ENCODE measurements at places on chromosomes 2 and 18.

DNA sequence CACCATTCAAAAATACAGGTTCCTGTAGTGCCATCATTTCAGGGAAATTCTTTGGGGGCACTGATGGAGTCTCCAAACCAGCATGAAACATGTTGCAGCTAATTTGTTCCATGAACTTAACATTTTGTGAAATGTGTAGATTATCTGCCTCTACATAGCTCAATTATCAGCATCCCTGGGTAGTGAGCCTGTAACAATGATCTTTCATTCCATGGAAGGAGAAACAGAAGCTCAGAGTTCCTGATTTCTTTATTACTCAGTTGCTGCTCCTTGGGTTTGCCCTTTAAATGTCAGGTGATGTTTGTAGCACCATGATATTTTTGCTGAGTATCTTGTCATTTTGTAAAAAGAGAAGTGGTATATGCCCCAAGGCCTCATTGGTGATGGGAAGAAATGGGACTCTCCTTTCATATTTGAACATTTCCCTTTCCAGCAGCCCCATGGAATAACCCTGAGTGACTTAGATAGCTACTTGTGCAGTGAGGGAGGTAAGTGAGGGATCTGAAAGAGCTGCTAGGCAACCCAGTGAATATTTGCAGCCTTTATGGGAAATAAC is 146.9 kb downstream of the CERS6 start:
- no peak for DNase-seq

DNA sequence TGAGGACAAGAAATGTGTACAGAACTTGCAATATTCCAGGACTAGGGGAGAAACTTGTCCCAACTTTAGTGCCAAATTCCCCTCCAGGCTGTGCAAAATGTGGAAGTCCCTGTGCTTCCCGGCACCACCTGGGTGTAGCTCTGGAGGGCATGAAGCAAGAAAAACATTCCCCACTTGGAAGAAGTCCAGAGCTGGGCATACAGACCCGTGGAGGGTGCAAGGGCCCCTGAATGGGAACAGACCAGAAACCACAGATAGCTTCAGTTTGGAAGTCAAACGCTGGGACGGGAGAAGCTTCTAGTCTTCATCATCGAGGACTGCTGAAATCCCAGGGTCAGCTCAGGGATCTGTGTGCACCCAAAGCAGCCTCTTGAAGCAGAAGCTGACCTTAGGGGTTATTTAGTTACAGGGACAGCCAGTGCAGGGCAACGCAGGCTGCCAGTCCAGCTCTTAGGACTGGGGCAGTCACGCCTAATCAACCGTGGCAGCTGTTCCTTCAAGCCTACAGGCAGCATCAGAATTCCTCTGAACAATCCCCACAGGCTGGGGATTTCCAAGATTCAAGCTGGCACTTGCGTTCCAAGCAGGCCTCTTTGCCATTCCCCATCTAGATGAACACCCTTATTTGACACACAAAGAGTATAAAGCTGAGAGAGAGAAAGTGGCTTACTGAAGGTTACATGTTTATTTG is 269.4 kb downstream of the LOXHD1 start:
- DNase-seq = no peak

- DNase-seq = no peak
Observed at GRCh38 chr2:240298803-240299709, 136.4 kb upstream of the GPC1 start.

GRCh38 chr2:64646007-64646880 is 7.5 kb downstream of the SERTAD2 start:
- DNase-seq = peak; percentile 82

GRCh38 chr18:32553640-32554365 is 83.1 kb upstream of the GAREM1 start:
- no peak for DNase-seq

DNA sequence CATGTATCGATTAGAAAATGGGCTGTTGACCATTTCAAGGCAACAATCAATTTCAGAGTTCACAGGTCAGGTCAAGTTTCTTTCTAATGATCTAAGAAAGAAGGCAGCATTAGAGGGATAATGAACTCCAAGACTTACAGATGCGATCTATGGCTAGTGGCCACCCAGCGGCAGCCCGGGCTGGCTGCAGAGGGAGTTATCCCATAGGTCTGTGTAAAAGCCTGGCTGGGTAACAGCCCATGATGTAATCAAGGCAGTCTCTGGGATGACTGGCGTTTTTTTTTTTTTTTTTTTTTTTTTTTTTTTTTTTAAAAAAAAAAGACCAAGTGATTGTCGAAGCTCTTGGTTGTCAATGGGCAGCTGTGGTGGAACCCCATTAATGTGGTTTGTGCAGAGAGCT is 171.1 kb upstream of the SKOR2 start:
- DNase-seq = no peak

GRCh38 chr2:80303909-80304837 is at the start of gene LRRTM1:
LRRTM1 (minus strand) TSS chr2:80304752; CDS start chr2:80303819, 933 bp downstream.
- DNase-seq = no peak

GRCh38 chr2:145194673-145195072 is 674.8 kb upstream of the ZEB2 start:
- no peak for DNase-seq

GRCh38 chr2:33220533-33220932 is 255.9 kb upstream of the RASGRP3 start:
- DNase-seq = no peak

- DNase-seq = no peak
Observed at GRCh38 chr18:45004546-45005080, 323.9 kb downstream of the SETBP1 start.

GRCh38 chr18:74450626-74451025 is 6.5 kb downstream of the DIPK1C start:
- DNase-seq = no peak

GRCh38 chr2:30385327-30385726 is 61.7 kb upstream of the LCLAT1 start:
- no peak for DNase-seq

- DNase-seq = peak; percentile 84
Observed at GRCh38 chr2:199228887-199229819, 228.6 kb downstream of the SATB2 start.

DNA sequence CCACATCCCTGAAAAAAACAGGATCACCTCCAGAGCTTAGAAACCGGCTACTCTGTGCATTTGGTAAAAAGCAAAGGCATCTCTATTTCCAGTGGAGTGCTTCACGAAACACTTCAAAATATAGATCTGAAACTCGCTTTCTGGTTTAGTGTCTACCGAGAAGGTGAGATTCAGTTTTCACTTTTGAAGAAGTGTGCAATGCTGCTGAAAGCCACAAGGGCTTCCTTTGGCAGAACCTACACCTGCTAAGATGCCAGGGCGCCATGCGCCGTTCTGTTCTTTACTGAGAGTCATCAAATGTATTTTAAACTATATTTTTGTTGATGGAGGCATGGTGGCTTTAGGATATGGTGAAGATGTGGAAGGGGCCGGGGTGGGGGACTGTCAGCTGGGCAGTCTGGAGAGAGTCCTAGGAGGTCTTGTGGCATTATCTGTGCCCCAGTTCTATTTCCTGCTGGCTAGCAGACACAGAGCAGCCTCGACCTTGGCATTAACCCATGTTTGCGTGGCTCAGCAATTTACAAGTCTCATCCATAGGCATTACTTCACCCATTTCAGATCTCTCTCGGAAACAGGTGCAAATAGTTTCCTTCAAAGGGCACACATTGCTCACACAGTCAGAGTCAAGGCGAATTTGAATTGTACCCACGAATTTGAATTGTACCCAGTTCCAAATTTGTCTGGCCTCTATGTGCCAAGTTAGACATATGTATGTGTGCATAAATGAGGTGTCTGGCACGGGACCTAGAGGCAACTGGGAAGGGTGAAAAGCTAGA is 46.7 kb upstream of the KCNF1 start:
- peak; percentile 42 for DNase-seq

- no peak for DNase-seq
Observed at GRCh38 chr2:166031054-166031453, 77.5 kb upstream of the TTC21B start.

DNA sequence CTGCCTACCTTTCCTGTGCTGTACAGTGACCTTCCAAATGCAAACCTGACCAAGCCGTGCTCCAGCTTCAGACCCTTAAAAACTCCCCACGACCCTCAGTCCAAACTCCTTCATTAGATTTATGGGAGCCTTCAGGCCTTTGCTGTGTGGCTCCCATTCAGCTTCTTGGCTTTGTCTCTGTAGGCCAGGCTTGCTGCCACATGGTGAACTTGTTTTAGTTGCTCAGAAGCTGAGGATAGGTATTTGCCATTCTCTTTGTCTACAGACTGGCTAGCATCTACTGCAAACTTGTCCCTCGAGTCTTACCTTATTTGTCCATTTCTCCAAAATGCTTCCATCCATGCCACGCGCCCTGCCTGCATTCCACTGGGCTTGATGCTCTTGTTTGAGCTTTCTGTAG is 49.1 kb downstream of the SOX11 start:
- no peak for DNase-seq

DNA sequence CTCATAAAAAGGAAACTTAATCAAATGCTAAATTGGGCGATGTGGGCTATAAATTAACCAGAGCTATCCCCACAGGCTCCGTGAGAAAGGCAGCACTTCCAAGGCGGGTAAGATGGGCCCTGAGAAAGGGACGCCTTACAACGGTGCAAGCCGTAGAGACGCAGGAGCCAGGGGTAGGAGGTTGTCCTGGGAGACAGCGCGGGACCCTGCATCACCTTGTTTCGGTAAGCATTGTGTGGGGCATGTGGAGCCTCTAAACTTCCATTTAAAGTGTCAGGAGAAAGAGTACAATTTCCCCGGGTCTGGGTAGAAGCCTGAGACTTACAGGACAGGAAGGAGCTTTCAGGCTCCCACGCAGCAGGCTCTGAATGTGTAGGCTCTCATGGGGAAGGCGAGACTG is 1.2 kb upstream of the PER2 start:
- no peak for DNase-seq

DNA sequence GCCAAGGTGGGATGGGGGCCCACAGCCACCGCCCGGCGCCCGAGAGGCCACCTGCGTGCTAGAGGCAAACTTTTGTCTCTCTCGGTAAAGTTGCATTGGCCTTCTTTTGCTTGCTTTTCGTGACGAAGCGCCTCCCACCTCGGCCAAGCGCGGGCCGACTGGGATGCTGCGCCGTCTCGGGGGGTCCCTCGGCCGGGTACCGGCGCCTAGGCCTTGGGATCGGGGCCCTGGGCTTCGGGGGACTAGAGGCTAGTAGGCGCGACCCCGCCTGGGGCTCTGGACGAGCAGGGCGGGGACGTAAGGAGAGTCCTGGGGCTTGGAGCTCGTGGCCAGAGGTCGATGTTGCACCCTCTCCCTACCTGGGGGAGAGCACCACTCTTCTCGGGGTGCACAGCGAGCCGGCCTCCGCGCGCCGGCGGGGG is 545 bp downstream of the GLI2 start:
- no peak for DNase-seq

GRCh38 chr18:59388817-59389216 is 29.8 kb upstream of the LMAN1 start:
- DNase-seq = no peak

DNA sequence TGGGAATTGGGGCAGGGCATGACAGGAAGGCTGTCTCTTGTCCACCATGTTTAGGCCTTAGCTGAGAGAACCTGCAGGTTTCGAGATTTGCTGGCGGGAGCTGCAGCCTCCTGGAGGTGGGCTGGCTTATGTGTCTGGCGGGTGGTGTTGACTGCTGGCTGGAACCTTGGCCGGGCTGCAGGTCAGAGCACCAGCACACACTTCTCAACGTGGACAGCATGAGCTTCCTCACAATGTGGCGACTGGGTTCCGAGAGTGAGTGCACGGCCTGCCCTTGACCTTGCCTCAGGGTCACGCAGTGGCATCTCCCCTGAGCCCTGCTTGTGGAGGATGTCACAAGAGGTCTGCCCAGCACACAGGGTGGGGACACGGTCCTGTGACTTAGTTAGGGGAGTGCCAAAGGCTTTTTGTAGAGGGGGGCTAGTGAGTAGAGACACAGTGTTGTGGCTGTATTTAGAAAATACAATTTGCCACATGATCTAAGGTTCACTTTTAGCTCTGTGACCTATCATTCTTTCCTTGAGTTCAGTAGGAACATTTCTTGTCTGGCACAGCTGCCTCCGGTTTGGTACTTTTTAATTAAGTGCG is 134.8 kb downstream of the SEPTIN10 start:
- no peak for DNase-seq

- DNase-seq = peak; percentile 61
Observed at GRCh38 chr2:191571163-191571769, 106.7 kb upstream of the NABP1 start.

- peak; percentile 40 for DNase-seq
Observed at GRCh38 chr2:156436497-156437085, 412 bp downstream of the GPD2 start.

GRCh38 chr2:136356125-136357006 is 238.4 kb upstream of the CXCR4 start:
- DNase-seq = no peak

DNA sequence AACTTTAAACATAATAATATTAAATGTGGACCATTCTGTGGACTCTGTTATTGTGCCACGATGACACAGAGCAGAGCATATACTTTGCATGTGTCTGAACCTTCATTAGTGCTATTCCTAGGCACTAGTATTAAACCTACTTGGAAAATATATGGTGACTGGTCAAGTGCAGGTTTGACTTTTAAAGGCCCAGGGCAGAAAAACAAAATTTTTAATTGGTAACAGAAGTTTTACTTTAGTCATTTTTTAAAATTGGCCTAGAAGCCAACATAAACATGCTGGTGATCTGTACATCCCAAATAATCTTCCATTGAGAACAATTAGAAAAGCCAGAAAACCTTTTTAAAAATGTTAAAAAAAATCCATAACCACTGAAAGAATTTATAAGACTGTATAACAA is 16.6 kb downstream of the LDAH start:
- DNase-seq = no peak

DNA sequence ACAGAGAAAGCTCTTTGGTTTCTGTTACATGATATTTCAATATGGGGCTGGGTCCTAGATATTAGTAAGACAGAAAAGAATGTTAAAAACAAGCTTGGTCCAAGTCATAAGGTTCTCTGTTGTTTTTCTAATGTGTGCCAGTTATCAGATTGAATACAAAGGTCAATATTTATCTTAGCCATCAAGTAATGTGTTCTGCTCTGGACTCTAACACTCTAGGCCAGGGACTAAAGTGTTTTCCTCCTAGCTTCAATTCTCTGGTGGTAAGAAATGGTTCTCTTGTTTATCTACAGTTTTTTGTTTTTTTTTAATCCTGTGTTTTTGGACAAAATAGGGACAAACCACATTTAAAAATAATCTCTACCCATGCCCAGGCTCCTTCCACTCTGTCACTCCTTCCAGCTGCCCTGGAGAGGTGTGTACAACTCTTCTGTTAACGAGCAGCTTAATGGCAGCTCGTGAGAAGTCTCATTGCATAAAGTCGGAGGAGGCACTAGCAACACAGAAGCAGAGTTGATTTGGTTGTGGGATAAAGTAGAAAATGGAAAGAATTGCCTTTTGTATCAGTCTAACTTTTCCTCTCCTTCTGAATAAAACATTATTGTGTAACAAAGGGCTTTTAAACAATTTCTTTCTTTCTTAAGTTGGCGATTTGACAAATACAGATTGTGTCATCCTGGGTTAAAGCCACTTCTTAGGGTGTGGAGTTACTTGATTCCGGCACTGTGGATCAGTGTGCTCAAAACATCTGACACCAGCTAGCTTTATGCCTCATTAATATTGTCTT is 8.0 kb upstream of the SESTD1 start:
- no peak for DNase-seq

DNA sequence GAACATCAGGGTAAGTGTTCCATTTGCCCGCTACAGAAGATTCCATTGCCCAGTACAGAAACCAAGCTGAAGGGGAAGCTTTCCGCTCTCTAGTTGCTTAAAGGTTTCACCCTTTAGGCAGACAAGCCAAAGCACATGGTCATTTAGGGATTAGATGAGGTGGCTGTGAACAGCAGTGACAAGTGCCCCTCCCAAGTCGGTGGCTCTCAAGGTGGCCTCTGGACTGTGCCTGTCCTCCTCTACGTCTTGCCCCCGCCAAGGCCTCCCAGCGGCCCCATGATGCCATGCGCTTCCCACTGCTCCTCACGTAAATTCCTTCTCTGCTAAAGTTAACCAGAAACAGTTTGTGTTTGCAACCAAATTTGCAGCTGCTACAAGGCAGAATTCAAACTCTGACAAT is 24.2 kb upstream of the PTPN4 start:
- DNase-seq = no peak

Data from activated CD4-positive, alpha-beta T cell treated with anti-CD3 and anti-CD28 coated beads, Interleukin-2, amount 50 U/mL, for 16 hours (primary cell).